Naive B cell (primary cell): ENCODE measurements at places on chromosomes 3 and 15.
A peak's percentile ranks its signal among the peaks of the same experiment; 100 is the strongest.

- no peak for DNase-seq
These were observed 145.9 kb upstream of the LRRFIP2 start for GRCh38 chr3:37320276-37320675.

DNA sequence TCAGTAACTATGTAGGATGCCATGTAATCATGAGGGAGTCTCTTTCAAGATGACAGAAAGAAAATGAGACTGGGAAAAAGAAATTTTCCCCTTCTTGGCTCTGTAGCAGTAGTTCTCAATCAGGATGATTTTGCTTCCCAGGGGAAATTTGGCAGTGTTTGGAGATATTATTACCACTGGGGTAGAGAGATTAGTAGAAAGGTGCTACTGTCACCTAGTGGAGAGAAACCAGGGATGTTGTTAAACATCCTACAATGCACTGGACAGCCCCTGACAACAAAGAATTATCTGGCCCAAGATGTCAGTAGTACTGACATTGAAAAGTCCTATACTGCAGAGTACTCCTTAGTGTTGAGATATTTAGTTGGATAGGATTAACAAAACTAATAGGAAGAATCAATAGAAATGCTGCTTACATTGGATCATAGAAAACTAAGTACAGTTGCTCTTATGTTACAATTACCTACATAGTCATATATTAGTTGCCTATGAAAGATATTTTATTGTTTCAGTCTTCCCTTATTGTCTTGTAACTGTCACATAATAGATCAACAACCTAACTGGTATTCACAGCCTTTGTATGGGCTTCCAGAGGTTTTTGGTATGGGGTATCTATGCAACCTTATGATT lies 433.3 kb downstream of the RAP2B start:
- no peak for DNase-seq

- DNase-seq = no peak
These were observed 76.3 kb upstream of the ARHGEF3 start for GRCh38 chr3:56878074-56878473.

- no peak for DNase-seq
These were observed 81.8 kb downstream of the USP13 start for GRCh38 chr3:179734497-179735281.

DNA sequence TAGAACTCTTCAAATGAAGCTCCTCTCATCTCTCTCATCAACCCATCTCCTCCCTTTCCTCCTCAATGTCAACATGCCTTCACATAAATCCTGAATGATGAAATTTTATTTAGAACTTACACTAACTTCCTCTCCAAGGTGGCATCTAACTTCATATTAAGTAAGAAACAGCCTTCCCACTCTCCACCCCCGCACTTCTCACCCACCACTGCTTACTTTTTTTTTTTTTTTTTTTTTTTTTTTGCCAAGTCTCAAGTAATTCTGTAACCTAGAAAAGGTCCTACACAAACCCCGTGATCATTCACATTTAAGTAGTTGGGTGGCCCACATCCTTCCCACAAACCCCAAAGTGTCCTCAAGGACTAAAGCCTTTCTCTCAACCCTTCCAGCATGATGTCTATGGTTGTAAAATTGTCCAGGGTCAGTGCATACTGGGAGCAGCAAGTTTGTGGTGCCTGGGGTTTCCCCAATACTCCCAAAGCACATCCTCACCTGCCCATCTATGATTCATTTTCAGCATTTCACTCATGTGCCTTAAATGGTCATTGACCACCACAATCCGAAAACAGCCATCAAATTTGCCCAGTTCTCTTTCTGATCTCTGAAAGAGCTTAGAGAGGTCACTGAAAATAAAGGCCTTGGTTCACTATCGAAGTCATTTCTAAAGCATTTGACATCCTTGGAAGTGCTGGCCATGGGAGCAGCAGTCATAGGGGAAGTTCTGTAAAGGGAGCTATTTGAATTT lies 47.2 kb downstream of the CD86 start:
- no peak for DNase-seq

DNA sequence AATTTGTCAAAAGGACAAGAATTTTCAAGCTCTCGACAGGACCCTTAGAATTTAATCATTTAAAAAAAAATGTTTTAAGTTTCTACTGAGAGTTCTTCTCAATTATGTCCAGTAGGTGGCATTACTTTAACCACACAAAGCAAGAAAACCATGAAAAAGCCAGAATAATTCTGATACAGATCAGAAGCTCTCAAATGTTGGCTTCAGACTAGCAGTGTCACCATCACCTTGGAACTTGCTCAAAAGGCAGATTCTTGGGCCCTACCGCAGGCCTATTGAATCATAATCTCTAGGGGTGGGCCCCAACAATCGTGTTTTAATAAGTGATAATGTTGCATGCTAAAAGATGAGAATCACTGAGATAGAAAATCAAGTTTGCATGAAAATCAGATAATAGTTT lies 99.5 kb upstream of the KCNMB2 start:
- peak; percentile 1 for DNase-seq

DNA sequence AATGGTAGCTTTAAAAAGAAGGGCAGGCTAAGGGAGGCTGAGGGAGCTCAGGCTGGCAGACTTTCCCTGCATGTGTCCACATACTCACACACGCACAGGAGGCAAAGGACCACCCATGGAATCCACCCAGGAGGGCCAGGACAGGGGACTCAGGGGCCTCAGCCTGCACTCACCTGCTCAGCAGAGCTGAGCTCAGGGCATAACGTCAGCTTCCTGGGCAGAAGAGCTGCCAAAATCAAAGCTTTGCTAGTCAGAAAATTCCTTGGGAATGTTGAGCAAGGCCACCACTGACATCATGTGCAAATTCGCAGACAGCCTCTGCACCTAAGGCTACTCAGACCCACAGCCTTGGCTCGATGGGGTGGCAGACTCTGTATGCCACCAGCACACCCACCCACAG lies 16.4 kb upstream of the ALAS1 start:
- no peak for DNase-seq

DNA sequence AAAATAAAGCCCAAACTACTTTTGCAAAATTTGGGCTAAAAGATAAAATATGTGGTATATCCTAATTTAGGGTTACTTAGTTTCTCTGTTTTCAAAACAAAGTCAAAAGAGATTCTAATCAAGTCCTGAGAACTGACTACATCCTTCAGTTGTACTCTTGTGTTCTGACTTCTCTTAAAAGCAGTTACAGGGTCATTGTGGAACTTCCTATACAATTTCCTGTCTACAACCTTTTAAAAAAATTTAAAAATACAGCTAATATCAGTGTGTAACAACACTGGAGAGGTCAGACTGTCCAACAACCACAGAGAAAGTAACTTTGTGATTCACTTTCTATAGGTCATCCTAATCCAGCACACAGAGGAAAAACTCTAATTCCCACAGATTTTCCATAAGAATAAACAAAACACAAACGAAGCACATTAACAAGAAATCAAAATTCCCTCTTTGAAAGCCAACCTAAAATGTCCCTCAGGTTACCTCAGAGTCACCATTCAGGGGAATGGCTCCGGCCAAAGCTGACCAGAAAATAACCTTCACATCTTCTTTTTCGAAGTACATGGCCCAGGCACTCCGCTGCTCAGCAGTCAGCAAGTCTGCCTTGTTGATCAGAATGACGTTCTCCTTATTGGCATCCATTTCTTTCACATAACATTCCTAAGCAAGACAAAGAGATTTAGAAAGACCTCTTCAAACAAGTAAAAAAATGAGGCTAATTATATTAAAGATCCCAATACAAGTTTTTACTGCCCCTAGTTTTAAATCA lies 13.3 kb downstream of the LSG1 start:
- DNase-seq = no peak

DNA sequence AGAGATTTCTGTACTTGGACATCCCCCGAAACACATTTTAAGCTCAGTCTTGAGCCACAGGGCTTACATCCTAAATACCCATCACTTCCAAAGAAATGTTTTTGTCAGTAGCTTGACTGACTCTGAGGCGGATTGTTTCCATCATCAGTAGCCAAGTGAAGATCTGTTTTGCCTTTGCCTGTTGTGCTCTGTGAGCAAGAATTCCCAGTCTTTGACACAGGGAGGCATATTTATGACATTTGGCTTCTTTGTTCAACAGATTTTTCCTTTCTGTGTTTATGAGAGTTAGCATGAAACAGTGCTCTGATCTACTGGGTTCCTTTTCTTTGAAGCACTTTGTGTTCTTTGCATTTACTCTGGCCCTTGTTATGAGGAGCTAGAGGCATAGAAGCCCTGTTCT lies 132.1 kb upstream of the CDIN1 start:
- no peak for DNase-seq

- DNase-seq = no peak
These were observed 156.0 kb downstream of the CACNA1D start for GRCh38 chr3:53650424-53650823.

GRCh38 chr3:190183121-190183520 lies 62.4 kb upstream of the P3H2 start:
- no peak for DNase-seq

DNA sequence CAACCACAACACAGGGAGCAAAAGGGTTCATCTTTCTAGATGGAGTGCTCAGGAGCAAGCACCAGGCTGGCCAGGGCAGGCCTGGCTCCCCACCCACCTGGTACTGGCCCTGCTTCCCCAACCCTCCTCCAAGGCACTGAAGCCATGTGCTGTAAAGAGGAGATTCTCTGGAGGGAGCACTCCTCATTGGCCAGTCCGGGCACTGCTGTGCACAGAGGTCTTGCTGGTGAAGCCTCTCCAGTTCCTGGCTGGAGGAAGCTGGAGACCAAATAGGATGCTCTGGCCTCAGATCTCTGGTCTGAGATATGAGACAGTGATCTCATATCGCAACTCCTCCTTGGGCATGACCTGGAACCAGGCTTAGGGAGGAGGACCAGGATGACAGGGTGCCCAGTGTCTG lies 7.7 kb upstream of the SEMA3F start:
- DNase-seq = no peak

- no peak for DNase-seq
These were observed 521.7 kb downstream of the SOX2 start for GRCh38 chr3:182233405-182233804.

GRCh38 chr3:147119989-147120388 lies 286.4 kb downstream of the ZIC4 start:
- no peak for DNase-seq

GRCh38 chr3:29331035-29331434 lies 50.2 kb downstream of the RBMS3 start:
- no peak for DNase-seq

- no peak for DNase-seq
These were observed 115.4 kb downstream of the IGF2BP2 start for GRCh38 chr3:185709251-185709955.

GRCh38 chr15:50112488-50113186 lies 6.4 kb downstream of the ATP8B4 start:
- no peak for DNase-seq

- DNase-seq = no peak
These were observed 64.0 kb downstream of the SYNM start for GRCh38 chr15:99168601-99169580.

DNA sequence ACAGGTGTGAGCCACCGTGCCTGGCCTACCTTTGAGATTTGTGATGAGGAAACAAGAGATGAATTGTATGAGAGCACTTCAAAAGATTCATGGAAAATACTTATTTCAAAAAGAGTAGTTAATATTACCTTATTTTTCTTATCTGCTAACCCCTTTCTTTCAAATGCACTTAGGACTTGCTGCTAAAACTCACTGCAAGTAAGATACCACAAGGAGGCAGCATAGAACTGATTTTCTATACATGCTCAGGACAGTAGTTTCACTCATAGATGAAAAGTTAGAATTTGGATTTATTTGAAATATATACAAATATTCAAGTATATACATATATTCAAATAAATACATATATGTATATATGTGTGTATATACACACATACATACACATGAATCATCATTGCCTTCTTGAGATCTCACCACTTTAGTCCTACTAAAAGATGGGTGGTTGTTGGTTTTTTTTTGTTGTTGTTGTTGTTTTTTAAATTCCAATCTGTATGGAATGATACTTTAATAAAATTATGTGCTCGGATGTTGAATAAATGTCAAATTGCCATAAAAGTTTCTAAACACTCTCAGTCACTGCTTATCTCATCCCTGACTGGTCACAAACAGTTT lies 2.4 kb downstream of the CCNDBP1 start:
- DNase-seq = peak; percentile 26

DNA sequence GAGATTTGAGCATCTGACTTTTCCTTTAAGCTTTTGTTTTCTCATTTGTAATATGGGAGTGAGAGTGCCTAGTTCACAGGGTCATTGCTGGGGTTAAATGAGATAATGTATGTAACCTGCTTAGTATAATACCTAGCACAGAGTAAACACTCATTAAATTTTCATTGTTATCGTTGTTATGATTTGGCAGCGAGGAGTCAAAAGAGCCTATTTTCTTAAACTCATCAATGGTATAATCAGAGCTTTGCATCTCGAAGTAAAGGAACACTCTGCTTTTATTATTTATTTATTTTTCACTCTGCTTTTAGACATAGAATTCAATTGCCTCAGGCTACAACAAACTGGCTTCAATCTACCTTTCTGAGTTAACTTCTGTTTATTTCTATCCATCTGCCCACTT lies 52.8 kb downstream of the LPP start:
- no peak for DNase-seq
